ENCODE measurements at places on chromosomes 1 and 21.

DNA sequence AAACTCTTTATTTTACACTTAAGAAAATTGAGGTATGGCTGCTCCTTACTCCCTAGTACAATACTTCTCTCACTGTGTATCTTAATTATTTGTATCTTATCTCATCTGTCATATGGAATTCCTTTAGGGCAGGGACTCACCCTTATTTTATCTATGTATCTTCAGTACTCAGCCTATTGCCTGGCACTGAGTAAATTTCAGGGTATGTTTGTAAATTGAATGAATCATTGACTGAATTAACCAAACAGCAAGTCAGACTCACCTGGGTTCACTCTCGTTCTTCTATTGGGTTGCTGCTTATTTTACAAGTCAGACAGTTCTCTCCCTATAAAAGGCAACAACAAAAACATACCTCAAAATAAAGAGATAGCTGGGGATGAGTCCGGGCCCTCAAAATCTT is 63.8 kb downstream of the LAMC1 start:
- DNase-seq = no peak

GRCh38 chr1:19814681-19815503 is at the start of gene RNF186:
TSS of gene RNF186 (minus strand) at chr1:19815283. CDS start at chr1:19815101, 182 bp downstream.
- DNase-seq = no peak

DNA sequence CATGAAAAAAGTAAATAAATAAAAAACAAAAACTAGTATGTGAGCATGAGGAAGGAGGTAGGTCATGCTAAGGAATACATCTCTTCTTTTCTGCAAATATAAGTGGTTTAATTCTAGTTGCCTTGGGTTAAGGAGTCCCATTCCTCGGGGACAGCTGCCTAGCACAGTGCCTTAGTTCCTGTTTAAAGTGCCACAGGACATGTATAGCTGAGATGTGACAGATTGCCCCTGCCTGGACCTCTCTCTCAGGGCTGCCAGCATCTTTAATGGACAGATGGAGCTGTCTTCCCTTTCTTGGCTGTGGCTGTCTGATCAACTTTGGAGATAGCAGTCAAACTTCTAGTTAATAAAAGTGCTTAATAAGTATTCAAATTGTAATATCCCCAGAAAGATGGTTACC is 50.0 kb downstream of the TSEN15 start:
- no peak for DNase-seq

DNA sequence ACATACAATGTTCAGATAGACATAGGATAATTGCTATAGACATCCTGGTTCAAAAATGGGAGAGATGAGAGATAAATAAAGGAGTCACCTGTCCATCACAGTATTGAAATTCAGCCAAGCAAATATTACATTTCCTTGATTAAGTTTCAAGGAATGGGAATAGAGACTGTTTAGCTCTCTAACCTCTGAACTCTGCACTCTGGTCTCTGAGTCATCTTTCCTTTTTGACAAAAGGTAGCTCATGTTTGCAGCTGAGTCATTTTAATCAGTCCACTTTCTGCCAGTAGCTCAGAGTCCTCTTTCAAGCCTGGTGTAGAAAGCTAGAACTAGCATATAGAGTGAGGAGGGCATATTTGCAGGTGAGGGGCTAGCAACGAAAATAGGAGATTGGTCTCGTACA is 51.4 kb upstream of the GJA8 start:
- DNase-seq = no peak

DNA sequence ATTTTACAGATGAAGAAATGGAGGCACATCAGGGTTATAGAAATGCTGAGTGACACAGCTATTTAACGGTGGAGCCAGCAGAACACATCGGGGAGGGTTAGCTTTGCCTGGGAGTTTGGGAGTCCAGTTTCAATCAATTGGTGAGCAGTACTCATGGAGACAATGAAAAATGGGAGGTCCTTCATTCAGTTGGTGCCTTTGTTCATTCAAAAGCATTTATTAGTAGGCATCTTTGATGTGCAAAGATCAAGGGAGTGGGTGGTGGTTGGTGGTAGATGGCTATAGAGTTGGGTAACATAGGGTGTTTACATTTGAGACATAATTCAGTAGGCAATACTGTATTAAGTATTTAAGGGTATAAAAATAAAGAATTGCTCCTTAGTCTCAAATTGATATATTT is 183.7 kb upstream of the LMO4 start:
- no peak for DNase-seq

DNA sequence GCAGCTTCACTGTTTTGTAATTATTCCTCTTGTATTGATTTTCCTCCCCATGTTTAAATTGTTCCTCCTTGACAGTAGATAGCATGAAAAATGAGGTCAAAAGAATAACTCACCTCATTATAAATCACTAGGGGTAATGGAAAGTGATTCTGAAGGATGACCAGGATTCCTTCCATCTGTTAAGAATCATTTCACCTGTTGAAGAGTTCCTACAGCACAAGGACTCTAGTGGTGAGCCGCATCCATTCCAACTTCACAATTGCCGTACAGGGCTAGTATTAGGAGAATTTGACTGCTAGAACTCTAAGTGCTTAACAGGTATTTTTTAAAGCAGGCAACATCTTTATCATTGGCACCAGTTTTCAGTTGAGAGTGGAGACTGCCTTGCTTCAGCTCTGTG is 13.7 kb downstream of the PPP1R12B start:
- no peak for DNase-seq

DNA sequence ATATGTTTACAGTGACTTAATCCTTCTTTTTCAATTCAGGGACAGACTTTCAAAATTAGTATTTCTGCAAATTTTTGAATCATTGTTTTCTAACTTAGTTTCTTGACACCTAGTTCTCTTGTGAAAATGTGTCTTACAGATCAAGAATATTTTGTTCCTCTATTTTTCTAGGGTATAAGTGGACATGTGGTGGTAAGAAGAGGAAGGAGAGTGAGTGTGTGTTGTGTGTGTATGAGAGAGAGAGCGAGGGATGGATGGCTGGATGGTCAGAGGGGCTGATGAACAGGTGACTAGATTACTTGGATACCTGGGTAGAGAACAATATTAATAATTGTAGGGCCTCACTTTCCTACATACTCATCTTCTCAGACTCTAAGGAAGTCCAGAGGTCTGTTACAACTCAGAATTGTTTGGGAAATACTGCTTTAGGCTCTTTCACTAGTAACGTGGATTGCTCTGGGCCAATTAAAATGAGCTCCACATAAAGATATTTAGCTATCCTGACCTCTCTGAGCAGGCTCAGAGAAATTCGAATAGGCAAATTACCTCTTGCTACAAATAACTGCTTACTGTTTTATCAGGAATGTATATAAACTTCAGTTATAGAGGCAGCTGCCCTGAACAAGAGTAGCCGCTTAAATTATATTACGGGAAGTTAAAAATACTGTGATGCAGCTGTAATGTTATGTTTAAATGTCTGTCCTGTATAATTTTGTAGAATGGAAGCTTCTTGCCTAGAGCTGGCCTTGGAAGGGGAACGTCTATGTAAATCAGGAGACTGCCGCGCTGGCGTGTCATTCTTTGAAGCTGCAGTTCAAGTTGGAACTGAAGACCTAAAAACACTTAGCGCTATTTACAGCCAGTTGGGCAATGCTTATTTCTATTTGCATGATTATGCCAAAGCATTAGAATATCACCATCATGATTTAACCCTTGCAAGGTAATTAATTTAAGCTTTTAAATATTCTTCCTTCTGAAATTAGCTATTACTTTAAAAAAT is 19.7 kb downstream of the GPSM2 start:
- DNase-seq = no peak

DNA sequence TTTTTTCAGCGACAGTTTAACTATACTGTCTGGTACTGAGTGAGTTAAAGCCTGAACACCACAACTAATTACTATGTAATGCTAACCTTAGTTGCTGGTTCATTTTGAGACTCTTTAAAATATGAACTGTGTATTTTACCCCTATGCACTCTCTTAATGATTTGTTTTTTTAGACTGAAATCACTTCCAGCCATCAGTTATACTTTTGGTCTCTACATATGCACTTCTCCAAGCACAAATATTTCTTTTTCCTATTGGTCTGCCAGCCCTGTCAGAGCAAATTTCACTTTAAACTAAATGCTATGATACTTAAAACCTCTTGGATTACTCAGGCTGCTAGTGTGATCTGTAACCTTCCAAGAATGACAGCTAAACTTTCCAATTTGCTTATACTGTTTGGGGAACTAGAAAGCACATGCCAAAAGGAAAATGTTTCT is 38.1 kb upstream of the SCYL3 start:
- peak; percentile 41 for DNase-seq

- no peak for DNase-seq
These were observed 54.0 kb upstream of the TMEM51 start for GRCh38 chr1:15099441-15100120.

DNA sequence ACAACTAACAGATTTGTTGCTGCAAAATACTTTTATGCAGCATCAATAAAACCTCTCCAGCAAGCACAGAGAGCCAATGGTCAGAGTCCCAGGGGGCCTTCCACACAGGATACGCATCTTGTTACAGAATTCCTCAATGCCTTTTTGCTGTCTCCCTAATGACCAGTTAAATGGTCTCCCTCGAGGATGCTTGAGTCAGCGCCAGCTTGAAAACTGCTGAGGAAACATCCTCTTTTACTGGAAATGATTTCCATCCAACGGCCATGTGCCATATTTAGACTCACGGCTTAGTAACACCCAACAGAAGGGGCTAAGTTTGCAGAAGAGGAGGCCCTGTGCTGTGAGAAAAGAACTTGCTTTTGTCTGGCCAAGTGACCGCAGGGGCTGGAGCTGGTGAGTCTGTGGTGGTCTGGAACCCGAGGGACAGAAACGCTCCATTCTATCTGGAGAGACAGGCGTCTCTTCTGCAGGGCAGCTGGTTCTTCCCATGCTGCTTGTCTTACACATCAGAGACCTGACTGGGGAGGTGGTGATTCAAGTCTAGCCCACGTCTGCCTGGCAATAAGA is 496.4 kb downstream of the SETD4 start:
- DNase-seq = peak; percentile 100

DNA sequence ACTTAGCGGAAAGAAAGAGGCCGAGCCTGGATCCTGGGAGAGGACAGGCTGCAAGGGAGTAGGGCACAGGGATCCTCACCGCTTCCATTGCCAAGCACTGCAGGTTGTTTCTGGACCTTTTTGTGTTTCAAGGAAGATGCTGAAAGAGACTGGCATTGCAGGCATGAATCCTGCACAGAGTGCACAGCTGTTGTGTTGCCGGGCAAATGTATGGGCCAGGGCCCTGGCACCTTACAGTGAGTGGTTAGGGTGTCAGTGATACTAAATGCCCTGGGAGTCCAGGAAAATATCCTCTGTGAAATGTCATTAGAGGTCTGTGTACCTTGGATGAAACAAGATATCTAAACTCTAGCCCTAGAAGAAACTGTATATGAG is 145.5 kb upstream of the FGGY start:
- no peak for DNase-seq

DNA sequence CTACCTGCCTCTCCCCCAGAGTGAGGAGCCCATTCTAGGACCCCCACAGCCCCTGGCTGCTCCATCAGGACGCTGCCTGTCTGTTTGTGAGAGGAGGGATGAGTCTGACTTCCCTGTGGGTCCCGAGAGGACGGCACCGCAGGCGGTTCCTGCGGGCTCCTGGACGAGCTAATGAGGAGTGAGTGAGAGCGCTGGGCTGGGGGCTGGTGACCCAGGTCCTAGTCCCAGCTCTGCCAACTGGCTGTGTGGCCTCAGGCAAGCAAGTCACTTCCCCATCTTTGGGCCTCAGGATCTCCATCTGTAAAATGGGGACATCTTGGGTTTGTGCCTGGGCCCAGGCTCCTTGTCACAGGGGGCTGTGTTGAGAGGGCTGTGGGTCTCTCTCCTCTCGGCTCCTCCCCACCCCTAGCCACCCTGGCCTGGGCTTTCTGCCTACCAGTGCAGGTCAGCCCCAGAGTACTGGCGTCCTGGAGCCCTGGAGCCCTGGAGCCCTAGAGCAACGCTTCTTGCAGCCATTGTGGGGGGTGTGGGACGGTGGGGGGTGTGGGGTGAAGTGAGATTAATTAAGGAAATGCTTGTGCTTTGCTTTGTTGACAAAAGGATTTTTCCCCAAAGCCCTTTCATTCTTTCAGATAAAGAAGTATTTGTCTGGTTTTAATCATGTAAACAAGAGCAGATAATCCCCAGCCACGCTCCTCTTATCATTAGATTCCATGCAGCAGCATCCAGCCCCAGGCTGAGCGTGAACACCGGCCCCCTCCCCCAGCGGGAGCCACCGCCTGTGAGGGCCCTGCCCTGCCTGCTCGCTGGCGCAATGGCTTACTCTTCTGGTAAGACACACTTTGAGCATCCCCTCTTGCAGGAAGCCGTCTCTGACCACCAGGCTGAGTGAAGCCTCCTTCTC is 26.8 kb downstream of the SLC1A7 start:
- DNase-seq = peak; percentile 19

DNA sequence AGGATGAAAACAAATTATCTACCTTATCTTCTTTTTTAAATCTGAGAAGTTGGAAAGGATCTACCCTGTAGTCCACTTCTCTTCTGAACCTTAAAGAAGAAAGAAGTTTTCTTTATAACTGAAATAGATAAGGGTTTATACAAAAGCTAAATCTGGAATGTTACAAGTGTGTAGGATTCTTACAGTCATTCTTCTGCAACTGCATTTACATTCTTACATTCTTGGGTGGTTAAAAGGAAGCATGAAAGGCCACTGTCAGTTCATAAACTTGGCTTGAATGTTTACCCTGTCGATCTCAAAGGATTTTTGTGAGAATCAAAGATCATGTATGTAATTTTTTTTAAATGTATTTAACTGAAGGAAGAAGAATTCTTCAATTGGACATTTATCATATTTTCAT is 142.1 kb upstream of the BRINP3 start:
- DNase-seq = no peak

- DNase-seq = no peak
These were observed 24.1 kb downstream of the MRPS6 start for GRCh38 chr21:34097442-34097841.

- no peak for DNase-seq
These were observed 1.4 kb downstream of the CFAP45 start for GRCh38 chr1:159898527-159898926.

DNA sequence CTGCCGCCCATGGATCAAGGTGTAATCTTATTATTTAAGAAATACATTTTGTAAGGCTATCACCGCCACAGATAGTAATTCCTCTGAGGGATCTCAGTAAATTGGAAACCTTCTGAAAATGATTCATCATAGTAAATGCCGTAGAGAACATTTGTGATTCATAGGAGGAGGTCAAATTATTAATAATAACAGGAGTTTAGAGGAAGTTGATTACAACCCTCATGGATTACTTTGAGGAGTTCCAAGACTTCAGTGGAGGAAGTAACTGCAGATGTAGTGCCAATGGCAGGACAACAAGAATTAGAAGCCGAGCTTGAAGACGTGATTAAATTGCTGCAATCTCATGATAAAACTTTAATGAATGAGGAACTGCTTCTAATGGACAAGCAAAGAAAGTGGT is 280.1 kb downstream of the PTPRC start:
- no peak for DNase-seq

Measured in fibroblast of upper back skin (primary cell).